Glomerular endothelial cell (primary cell): ENCODE measurements at places on chromosomes 6 and 20. TPM values are rescaled to one million over a fixed set of nuclear protein-coding genes. Genes with fewer than 3 reads are reported as not detected.

The SPAG4 gene
- total RNA-seq, result 5.7 and 9.4 TPM in 2 replicates

The RIPOR2 gene
- total RNA-seq, result 0.05 TPM in 1 of 2 replicates, not detected in the other

The LATS1 gene
- total RNA-seq, result 18.6 and 32.1 TPM in 2 replicates

The NRSN2 gene
- 36.7 and 50.8 TPM in 2 replicates for total RNA-seq

The BPIFA2 gene
- not detected in 2 replicates for total RNA-seq

The CEP57L1 gene
- 17.3 and 17.5 TPM in 2 replicates for total RNA-seq

The OVOL2 gene
- total RNA-seq, result not detected in 2 replicates

The SNAI1 gene
- total RNA-seq, result 6.9 and 17.2 TPM in 2 replicates

The RAB23 gene
- 8.5 and 9.4 TPM in 2 replicates for total RNA-seq

The METTL24 gene
- total RNA-seq, result 0.82 TPM in 1 of 2 replicates, not detected in the other

The OLIG3 gene
- total RNA-seq, result not detected in 2 replicates

The SIRPD gene
- 0.19 TPM in 1 of 2 replicates, not detected in the other for total RNA-seq

The HLA-E gene
- 412 and 601 TPM in 2 replicates for total RNA-seq

The AVP gene
- total RNA-seq, result not detected in 2 replicates

The SOX4 gene
- total RNA-seq, result 66.0 and 108 TPM in 2 replicates

The LY6G6F gene
- total RNA-seq, result not detected in 2 replicates

The LHFPL5 gene
- not detected in 2 replicates for total RNA-seq

The C20orf202 gene
- not detected in 2 replicates for total RNA-seq

The MYB gene
- 0.29 and 0.47 TPM in 2 replicates for total RNA-seq
